ENCODE measurements at places on chromosomes 11 and 22. TPM values are rescaled to one million over a fixed set of nuclear protein-coding genes. Genes with fewer than 3 reads are reported as not detected.

GRCh38 chr11:133793271-133794035, 51.9 kb downstream of the SPATA19 start:
- peak; percentile 99 for ATAC-seq

The PKDREJ gene
- 0.92 TPM for total RNA-seq

DNA sequence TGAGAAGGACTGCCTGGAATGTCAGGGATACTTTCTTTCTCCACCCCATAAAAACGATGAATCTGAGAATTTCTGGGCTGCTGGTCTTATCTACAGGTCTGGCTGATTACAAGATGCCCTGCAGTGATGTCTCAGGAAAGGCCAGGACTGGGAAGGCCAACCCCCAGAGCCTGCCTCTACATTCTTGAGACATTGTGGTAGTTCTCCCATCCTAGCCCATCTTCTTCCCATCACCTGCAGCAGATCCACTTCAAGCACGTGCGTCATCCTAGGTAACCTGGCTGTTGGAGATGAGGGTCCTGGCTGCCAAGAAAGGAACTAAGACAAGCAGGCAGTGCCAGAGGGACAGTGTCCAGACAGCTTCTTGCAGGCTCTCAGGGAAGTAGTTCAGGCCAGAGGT, 44.1 kb upstream of the E2F8 start:
- ATAC-seq: no peak

The CCDC15 gene
- total RNA-seq: 1.9 TPM

DNA sequence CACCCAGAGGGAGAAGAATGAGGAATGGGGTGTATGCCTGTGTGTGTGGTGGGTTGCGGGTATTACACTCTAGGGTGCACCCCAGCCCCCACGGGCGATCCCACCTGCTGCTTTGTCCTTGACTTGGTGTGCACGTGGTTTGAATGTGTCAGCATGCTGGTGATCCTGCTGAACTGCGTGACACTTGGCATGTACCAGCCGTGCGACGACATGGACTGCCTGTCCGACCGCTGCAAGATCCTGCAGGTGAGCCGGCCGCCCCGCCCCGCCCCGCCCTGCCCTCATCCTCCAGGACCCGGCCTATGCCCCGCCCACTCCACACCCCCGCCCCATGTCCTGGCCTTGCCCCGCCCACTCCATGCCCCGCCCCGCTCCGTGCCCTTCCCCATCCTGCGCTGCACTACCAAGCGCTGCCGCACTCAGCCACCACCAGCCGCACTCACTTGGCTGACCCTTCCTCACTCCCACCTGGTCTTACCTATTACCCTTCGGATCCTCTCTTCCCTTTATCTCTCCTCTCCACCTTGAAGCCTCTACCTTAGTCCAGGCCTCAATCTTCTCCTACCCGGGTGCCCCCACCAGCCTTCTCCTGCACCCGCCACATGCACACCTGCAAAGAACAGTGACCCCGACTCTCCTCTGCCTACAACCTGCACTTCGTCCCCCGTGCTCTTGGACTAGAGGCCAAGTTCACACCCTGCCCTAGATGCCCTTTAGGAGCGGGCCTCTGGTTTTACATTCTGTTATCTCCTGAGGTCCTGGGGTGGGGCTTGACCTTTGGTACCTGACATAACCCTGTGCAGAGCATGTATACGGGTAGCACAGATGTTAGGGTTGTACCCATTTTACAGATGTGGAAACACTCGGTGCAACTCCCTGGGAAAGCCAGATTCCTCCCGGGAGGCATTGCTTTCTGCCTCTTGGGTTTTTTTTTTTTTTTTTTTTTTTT, 27.7 kb downstream of the CACNA1I start:
- peak; percentile 71 for ATAC-seq

- ATAC-seq: no peak
Measured at GRCh38 chr11:20459865-20460264, 72.3 kb downstream of the PRMT3 start.
